ENCODE measurements at places on chromosomes 5 and 9.

GRCh38 chr5:76245590-76245989, 157.5 kb upstream of the IQGAP2 start:
- no peak for DNase-seq

DNA sequence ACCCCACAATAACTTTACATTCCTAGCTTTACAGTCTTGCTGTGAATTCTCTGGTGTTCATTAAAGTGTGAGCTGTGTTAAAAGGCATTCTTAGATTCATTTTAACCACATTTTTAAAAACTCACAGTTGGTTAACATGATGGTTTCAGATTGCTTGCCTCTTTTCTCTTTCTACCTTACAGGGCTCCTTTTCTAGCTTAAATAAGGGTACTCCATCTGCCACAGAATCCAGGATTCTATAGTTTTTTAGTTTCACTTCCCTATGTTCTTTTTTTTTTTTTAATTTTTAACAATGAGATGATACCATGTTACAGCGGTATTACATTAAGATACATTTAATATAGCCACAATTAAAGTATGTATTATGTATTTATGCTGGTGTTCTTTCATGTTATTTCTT, 3.9 kb upstream of the FBXO4 start:
- no peak for DNase-seq

DNA sequence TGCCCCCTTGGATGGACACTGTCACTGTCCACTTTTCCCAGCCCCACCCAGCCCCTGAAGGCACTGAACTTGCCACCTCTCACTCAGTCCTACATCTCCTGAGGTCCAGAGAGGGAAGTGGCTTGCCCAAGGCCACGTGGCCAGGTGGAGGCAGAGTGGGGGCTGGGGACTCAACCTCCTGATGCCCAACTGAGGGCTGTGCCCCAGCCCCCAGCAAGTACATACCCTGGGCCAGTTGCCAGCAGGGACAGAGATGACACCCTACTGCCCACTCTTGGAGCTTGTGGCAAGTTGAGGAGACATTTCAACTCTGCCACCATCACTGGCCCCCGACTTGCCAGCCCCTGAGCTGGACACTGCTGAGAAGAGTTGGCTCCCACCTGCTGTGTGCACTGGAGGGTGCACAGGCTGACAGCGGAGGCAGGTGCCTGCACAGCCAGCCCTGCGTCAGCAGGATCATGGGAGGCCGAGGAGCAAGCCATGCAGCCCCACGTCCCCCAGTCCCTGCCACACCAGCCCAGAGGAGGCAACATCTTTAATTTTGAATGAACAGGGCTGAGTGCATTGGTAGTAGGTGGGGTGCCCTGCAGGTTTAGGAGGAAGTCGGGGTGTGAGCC, 39.4 kb downstream of the UNC5A start:
- DNase-seq = no peak

DNA sequence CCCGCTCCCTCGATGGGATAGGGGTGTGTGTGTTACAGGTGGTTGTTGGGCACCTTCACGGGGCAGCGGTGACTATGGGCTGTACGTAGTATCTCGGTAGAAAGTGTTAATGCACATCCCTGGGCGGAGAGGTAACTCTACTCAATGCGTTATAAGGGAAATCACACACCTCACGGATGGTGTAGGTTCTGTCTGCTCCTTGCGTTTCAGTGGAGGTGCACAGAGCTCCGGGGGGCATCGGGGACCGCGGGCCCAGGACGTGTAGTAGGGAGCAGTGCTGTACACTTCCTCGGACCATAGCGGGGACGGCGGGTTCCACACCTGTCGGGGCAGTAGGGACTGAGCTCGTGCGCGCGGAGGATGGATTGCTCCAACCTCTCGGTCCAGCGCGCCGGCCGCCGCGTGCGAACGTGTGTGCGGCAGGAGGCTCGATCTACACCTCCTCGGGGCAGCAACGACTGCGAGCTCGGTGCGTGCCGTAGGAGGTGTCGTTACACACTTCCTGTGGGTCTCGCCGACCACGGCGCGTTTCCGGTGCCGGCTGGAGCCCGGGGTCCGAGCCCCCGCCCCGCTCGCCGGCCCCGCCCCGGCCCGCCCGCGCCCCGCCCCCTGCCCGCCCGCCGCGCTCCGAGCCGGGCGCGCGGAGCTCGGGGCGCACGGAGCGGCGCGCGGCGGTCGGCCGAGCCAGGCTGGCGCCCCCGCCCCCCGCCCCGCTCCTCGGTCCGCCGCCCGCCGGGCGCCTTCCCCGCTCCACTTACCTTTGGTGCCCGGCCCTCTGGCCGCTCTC, at the start of gene KIAA1958:
KIAA1958 (plus strand) TSS at position 607 of the 787 bp plus-strand sequence. CDS start 87,254 bp downstream, outside the sequence.
- DNase-seq = no peak

- no peak for DNase-seq
Measured at GRCh38 chr5:146565764-146566367, 49.9 kb upstream of the GPR151 start.

- no peak for DNase-seq
Measured at GRCh38 chr5:51388488-51389287, 5.4 kb downstream of the ISL1 start.

DNA sequence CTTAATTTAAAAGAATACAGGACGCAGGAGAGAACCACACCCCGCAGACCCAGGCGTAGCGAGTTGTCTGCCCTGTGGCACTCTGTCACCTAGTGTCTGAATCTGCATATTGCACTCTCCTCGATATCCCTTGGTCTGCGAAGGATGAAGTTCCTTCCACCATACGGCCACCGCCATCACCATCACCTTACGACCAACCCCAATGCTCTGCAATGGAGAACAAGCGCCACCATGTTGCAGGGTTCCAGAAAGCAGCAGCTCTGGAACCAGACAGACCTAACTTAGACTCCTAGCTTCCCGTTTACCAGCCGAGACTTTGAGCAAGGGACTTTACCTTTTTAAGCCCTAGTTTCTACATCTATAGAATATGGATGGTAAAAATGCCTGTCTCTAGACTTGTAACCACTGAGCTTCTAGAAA, 77.4 kb upstream of the DMRT1 start:
- no peak for DNase-seq

DNA sequence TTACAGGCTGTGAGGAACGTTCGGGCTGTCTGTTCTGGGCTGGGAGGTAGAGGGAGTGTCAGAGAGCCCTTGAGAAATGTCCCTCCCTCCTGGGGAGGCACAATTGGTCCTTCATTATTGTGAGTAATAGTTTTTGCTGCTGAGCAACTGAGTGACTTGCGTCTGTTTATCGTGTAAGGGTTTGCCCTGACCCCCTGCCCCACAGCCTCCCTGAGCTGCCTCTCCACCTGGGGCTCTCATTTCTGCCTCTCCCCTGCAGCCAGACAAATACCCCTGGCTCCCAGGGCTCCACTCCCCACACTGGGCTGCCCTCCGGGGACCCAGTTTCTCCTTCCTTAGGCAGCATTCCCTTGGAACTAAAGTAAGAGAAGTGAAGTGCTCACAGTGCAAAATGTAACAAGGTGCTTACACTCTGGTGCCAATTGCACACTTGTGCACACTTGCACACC, 174.9 kb upstream of the MVB12B start:
- no peak for DNase-seq

GRCh38 chr5:169652057-169652456, 15.0 kb downstream of the DOCK2 start:
- DNase-seq = no peak

DNA sequence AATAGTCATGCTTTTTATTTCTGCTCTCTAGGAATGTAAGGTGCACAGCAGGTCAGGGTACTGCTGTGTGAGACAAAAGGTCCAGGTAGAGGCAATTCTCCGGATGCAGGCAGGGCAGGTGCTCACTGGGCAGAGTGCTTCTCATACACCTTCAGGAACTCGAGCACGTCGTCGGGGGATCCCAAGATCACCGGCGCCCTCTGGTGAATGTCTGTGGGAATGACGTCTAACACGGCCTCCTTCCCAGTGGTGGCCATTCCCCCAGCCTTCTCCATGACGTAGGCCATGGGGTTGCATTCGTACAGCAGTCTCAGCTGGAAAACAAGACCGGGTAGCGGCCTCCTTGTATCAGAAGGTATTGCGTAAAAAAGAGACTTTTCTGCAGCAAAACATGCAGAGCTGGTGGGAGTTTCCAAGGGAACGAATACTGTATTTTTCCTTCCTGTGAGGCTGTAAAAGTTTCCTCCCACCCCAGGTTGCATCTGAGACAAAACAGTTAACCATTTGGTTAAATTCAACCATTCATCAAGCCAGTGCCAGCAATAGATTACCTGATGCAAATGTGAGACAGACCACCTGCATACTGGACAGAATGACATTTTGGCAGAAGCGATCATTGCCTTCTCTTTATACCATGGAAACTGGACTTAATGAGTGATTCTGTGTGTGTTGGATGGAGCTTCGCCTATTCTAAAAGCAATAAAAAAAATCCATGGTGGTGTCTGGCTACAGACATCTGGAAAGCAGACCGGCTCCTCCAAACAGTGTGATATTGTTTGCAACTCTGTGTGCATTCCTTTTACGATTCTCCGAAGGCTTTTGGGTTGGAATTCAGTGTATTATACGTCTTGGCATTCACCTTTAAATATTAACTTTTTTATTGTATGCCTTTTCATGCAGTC, 9.9 kb upstream of the FBP2 start:
- DNase-seq = no peak

DNA sequence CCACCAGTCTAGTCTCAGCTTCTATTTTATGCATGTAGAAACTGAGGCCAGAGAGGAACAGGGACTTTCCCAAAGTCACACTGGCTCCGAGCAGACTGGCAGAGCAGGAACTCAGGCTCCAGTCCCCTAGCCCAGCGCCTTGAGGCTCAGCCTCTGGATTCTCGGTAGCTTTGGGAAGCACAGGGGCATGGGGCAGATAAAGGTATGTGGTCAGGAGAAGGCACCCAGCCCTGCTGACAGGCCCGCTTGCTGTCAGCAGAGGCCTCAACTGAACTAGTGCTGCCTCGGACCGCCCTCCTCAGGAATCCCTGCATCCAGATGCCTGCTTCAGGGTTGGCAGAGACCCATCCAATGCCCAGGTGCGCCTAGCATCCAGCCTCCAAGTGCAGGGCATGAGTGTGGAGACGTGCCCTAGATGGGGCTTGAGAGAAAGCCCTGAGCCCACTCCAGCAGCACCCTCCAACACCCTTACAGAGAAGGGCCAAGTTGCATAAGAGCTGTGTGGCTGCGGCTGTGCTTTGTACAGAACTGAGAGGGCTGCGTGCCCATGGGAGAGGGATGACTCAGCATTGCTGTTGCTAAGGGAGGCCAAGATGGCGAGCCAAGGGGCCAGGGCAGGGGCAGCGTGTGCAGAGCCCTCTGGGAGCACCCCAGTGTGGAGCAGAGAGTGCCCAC, 168.6 kb downstream of the MACROH2A1 start:
- no peak for DNase-seq

DNA sequence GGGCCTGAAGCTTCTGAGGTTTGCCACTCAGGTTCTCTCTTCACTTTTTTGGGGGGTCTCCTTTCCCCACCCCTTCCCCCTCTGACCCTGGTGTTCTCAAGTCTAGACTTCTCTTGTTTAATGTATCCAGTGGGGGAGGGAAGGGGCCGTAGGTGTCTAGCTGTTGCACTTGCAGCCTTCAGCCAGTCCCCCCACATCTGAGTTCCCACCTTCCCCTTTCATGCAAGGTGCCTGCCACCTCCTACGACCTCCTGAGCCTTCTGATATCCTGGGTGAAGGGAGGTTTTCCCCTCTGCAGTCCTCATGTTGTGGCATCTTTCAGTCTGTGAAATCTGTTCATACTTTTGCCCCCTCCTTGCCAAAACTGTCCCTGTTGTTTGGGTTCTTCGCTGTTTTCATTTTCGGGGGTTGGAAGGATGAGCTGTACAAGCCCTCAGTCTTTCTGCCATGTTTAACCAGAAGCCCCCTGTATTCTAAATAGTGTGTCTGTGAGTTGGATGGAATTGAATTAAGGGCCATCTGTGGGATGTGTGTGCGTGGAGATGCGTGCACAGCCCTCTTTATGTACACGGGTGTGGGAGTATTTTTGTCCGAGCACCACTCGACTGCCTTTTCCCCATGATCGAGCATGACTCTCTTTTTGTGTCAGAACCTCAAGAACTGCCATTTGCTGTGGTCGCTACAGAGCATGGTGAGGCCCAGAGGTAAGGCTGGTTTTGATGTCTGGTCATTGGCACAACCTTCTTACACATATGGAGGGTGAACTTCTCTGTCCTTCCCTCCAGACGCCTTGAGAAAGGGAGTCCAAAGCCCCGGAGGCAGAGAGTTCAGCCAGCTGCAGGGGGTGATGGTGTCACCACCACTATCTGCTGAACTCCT, 23.6 kb downstream of the PRRC2B start:
- DNase-seq = no peak

DNA sequence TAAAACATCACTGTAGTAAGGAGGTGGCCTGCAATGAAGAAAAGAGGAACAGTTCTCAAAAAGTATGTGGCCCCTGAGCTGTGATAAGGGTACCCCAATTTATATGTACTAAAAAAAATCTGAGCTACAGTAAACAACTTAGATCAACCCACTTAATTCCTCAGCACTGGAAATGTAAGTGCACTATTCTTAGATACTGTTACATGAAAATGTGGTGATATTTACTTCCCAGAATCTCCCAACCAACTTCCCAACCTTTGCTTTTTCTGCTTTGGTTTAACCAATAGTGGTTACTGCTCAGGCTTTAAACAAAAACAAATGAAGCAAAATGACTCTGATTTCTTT, 114.8 kb downstream of the SEMA5A start:
- DNase-seq = no peak

- DNase-seq = no peak
Measured at GRCh38 chr9:81145331-81145963, 543.9 kb downstream of the TLE1 start.

- no peak for DNase-seq
Measured at GRCh38 chr9:4508907-4509589, 18.8 kb downstream of the SLC1A1 start.

GRCh38 chr5:157596487-157596886, 20.9 kb upstream of the ADAM19 start:
- DNase-seq = no peak

- no peak for DNase-seq
Measured at GRCh38 chr9:69762527-69762926, 2.7 kb upstream of the PTAR1 start.

DNA sequence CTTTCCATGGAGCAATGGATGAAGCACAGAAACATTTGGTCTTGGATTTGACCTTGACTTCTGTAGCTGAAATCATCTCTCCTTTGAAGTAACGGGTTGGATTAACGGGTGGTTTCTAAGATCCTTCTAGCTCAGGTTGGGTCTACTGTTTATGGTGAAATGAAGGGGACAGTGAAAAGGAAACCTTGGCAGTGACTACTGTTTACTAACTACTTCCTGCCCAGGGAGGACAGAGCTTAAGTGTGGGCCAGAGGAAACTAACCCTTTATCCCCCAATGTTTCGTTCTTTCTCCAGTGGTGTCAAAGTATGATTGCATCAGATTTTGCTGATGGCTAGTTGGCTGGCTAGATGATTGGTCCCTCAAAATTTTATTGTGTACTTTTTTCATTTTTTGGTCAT, 22.2 kb downstream of the SKP2 start:
- no peak for DNase-seq

DNA sequence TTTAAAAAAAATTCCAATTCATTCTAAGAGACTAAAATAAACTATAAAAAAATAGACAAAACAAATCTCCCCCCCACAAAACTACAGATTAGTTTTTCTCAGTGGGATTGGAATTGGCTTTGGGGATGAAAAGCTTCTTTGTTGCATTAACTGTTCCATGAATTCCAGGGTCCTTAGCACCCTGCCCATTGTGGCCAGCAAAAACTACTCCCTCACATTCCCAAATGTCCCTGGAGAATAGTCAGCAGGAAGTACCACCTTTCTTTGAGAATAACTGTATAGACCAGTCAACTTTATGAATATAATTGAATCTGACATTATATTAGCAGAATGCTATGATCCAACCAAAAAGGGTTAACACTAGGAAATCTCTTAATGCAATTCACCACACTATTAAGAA, 147.9 kb downstream of the LPAR1 start:
- DNase-seq = no peak
